DMS79 treated with DMSO at 0.1 percent for 48 hours (cell line): ENCODE measurements at places on chromosomes 7 and 10.

DNA sequence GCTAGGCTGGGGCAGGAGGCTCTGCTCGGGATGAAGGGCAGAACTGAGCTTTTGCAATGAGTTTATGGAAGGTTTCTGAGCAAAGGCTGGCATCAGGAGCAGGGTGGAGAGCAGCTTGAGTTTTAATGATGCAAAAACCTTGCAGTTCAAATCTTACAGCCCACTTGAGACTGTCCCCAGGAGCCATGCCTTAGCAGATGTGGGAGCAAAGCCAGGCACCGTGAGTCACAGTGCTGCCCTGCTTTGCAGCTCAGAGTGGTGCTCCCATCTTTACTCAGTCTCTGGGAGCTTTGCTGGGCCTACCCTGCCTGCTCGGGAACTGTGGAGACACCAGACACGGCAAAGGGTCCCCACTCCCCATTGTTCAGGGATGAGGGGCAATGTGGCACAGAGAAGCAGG is 122.4 kb upstream of the NPS start:
- peak; percentile 73 for DNase-seq

GRCh38 chr7:131051304-131051703 is 276.4 kb upstream of the MKLN1 start:
- DNase-seq, result no peak

DNA sequence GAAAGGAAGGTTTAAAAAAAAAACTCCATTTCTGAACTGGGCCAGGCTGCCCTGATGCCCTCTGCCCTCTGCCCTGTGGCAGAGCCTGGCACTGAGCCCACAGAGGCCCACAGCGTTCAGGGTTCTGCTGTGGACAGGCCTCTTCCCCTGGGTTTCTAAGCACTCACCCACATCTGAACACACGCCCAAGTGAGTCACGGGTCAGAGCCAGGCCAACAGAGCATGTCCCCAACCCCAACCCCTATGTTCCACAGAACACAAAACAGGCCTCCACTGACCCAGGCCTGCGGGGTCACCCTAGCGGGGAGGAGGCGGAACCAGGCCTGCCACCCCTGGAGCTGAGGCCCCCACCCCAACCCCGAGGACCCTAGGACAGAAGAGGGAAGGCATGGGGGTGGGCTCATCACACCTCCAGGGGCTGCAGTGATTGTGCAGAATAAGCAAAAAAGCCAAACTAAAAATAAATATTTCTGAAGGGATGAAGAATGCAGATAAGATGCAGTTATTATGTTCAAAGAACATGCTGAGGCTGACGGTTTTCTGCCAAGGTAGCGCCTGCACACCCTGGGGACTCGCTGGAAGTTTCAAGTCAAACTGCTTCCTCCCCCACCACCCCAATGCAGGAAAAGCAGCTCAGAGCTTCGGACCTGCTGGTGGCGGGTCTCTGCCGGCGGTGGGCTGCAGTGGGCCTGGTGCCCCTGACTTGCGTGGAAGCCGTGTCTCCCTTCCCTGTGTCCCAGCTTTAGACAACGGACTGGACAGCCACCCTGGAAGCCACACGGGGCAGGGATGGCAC is 5.4 kb downstream of the WDR86 start:
- no peak for DNase-seq

DNA sequence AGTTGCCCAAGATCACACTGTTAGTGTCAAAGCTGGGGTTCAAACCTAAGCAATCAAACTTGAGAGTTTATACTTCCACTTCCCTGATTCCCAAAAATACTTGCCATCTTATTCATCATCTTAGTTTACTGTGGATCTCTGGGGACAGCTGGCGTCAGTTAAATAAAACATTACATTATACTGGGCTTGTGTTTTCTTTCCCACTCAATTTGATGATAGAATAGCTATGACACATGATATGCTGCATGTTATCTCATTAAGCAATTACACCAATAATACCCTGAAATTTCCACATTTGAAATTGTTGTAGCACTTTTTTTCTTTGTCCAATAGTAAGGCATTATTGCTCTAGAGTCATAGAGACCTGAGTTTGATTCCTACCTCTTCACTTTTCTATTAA is 62.9 kb upstream of the MXI1 start:
- DNase-seq, result no peak

- no peak for DNase-seq
Measured at GRCh38 chr10:97788552-97789442, 17.0 kb upstream of the SFRP5 start.

DNA sequence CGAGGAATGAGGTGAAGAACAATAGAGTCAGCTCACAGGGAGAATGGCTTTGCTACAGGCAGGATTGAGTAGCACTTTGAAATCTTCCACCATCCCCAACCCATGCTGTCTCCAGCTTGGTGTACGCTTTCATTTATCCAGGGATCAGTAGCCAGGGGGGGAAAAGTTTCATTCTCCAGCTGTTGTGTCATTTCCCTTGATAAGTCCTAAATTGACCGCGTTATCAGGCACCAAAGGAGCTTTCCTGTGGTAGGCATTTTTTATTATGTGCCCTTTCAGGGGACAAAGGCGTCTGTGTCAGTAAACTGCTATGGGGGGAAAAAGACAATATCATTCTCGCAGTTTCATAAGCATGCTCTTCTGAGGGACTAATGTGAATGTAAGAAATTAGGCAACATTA is 106.6 kb upstream of the YAE1 start:
- no peak for DNase-seq

DNA sequence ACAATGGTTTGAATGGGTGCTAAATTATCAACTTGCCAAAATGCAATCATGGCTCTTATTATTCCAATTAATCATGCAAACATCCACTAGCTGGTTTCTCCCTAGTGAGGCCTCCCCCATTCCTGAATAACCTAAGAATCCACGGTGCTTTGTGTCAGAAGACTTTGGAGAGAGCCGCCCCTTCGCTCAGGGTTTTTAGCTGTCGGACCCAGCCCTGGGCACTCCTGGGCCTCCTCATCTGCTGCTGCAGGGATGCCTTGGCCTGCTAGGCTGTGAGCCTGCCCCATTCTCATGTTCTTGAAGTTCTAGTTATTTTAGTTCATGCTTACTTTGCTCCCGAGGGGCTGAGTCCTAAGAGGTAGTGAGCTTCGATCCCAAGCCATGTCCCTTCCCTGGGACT is 34.1 kb upstream of the SFRP5 start:
- DNase-seq, result no peak

- DNase-seq, result peak; percentile 6
Measured at GRCh38 chr7:148242294-148242821, 348.2 kb upstream of the C7orf33 start.

GRCh38 chr7:49324707-49325106 is 400.4 kb downstream of the CDC14C start:
- DNase-seq, result no peak

- DNase-seq, result no peak
Measured at GRCh38 chr7:148180075-148180474, 410.5 kb upstream of the C7orf33 start.

GRCh38 chr7:155428171-155428834 is 29.6 kb upstream of the EN2 start:
- no peak for DNase-seq

DNA sequence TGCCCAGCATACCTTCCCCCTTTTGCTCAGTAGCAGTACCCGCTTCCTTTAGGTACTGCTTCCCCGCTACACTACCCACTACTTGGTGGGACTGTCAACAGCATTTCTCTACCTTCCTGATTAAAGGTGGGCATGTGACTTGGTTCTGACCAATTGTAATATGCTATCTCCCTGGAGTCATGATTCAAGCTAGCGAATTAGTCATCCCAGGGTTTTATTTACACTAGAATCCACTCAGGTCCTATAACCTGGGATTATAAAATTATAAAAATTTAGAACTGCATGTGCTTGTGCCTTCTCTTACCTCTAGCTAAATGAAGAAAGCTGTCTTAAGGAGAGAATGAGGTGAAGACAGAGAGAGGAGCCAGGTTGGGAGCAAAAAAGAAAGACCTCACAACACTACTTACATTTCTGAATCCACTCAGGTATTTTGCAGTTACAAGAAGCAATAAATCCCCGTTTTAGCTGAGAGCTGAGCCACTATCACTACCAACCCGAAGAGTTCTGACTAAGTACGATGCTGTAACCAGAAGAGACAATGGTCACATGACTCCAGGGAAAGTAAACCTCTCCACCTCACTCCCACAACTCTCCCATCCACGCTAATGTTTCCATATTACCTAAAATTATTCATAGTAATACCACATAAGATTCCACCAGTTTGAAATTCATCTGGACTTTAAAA is 9.7 kb downstream of the GBX1 start:
- no peak for DNase-seq

DNA sequence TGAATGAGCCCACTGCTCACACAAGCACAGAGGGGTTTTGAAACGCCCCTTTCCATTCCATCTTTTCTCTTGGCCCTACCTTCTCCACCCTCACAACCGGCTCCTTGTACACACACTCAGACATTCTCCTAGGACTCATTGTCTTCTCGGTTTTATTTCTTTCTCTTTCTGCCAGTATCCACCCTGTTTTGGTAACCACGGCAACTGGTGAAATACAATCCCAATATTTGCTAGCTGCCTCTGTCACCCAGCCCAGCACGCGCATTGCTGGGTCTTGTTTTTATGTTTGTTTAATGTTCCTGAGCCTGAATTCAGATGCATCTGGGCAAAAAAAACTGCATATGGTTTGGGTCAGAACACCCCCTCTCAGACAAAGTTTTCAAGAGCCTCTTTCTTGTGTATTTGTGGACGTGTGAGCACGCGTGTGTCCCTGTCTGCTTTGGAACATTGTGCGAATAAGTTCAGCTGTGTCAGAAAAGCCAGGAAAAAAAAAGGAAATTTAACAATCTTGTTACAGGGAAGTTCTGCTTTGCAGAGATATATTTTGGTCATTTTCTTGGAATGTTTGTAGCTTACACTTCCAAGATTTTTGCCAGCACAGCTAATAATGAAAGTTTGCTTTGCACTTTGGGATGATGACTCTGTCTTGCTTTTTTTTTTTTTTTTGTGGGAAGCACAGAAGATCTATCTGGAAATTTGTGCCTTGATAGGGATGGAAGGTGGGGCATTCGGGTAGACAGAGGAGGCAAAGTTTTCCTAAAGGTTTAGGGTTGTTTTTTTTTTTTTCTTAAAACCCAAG is 225.9 kb downstream of the TRIL start:
- no peak for DNase-seq

DNA sequence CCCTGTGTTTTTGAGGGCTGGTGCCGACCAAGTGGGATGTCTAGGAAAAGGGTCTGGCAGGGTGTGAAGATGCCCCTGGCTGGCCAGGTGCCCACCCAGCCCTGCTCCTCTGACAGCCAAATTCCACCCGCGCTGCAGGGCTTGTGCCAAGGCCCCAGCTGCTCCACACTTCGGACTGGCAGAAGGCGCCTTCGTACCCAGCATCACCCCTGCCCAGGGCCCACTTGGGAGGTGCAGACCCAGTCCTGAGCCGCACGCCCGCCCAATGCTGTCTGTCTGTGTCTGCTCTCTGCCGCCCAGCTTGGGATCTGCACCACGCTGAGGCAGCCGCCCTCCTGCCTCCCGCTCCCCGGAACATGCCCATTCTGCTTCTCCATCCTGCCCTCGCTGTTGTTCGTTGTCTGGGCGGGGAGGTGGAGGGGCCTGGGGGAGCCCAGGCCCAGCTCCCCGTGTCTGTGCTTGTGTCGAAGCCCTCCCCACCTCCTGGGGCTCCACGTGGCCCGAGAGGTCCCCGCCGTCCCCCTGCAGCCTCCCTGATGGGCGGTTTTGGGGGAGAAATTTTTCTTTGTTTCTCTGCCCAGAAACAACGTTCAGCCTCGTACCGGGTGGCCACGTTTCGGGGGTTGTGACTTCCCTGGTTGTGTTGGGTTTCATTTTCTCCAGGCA is 36.9 kb upstream of the PPIF start:
- DNase-seq, result no peak

GRCh38 chr7:4714767-4715409 is 32.8 kb downstream of the FOXK1 start:
- DNase-seq, result no peak

- DNase-seq, result no peak
Measured at GRCh38 chr10:13189961-13190360, 28.6 kb downstream of the MCM10 start.

GRCh38 chr7:46819819-46820218 is 762.1 kb downstream of the TNS3 start:
- DNase-seq, result no peak

DNA sequence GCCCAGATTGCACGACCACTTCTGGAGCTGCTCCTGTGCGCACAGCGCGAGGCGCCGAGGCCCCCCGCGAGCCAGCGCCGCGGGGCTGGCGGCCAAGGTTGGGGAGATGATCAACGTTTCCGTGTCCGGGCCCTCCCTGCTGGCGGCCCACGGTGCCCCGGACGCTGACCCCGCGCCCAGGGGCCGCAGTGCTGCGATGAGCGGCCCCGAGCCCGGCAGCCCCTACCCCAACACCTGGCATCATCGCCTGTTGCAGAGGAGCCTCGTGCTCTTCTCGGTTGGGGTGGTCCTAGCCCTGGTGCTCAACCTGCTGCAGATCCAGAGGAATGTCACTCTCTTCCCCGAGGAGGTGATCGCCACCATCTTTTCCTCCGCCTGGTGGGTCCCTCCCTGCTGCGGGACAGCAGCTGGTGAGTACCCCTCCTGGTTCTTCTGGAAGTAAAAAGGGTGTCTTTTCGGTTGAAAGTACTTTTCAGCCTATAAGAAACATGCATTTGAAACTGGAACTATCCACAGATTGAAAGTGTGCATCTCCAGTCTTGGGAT is 683 bp downstream of the INSIG1 start:
- no peak for DNase-seq

DNA sequence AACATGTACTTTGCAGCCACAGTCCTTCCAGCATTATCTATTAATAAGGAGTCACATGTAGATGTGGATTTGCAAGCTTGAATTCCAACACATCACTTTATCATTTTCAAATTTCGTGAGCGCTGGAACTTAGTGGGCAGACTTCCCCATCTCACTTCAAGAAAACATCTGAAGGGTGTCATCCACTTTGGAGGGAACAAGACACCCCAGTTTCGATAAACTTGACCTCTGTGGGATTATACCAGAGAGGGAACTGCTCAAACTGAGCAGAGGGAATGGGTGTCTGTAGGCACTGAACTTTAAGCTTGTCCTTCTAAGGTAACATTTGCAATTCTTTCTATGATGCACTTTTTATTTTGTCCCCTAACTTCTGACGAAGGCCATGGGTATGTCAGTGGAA is 27.5 kb downstream of the ADRB1 start:
- no peak for DNase-seq

GRCh38 chr10:76255241-76255640 is 823.8 kb downstream of the LRMDA start:
- no peak for DNase-seq

- DNase-seq, result no peak
Measured at GRCh38 chr10:131211559-131211958, 100.0 kb downstream of the TCERG1L start.

- DNase-seq, result no peak
Measured at GRCh38 chr7:54888067-54888733, 129.2 kb upstream of the SEC61G start.

DNA sequence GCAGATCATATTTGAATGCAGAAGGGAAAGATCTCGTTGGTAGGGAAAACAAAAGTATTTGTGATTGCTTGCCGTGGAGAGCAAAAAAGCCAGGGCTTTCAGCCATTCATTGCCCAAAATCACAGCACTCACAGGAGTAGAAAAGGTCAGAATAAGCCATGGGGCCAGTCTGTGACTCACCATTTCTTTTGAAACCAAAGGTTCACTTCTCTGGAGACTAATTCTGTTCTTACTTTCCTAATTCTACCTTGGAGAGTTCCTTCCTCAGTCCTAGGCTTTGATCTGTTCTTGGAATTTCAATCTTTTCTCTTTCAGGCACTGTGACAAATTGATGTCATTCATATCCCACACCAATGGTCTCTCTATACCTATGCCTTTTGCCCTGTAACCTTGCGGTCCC is 54.1 kb upstream of the FAM180A start:
- DNase-seq, result no peak
